ENCODE measurements at places on chromosomes 2 and 18.

- no peak for DNase-seq
These were observed 57.6 kb downstream of the NPAS2 start for GRCh38 chr2:100877555-100877954.

GRCh38 chr18:54269893-54270844 is 852 bp downstream of the POLI start:
- DNase-seq: peak; percentile 28

- DNase-seq: peak; percentile 31
These were observed 926 bp downstream of the NDUFV2 start for GRCh38 chr18:9103376-9103873.

- DNase-seq: no peak
These were observed 103.1 kb downstream of the UPP2 start for GRCh38 chr2:158204741-158205165.

- no peak for DNase-seq
These were observed 76.4 kb downstream of the EPHA4 start for GRCh38 chr2:221495731-221496130.

DNA sequence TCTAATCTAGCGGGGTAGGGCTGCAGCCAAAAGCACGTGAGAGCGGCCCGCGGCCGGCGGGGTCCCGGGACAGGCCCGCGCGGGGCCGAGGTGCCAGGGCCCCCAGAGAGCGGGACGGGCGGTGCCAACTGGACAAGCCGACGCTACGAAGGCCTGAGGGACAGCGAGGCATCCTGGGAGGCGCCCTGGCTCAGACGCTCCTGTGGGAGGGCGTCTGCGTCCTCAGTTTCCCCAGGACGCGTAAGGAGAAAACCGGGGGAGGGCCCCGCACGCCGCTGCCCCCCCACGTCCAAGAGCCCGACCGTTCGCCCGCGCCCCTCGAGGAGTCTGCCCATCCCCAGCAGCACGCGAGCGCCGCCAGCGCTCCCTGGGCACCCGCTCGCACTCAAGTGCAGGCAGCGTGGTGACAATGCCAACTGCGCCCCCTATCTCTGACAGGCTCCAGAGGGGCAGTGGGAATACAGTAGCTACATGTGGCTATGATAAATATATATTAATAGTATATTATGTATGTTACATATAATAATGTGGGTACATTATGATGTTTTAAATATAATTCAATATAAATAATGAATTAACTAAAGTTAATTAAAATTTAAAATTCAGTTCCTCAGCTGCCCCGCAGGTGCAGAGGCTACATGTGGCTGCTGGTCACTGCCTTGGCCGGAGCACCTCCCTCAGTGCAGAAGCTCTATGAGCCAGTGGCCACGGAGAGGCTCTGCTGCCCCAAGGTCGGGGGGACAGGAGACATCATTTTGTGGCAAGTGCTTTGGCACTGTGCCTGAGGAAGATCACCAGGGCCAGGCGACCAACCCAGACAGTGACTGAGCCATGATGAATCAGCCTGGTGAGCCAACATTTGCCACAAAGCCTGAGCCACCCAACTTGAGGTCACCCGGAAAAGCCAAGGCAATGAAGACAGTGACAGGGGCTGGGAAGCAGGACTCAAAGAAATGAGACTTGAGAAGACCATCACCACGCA is 5.5 kb upstream of the SFT2D3 start:
- DNase-seq: peak; percentile 27

- DNase-seq: no peak
These were observed 818.1 kb upstream of the SOX11 start for GRCh38 chr2:4873876-4874593.

All from central memory CD4-positive, alpha-beta T cell (primary cell).